ENCODE measurements at places on chromosomes 2 and 18.

DNA sequence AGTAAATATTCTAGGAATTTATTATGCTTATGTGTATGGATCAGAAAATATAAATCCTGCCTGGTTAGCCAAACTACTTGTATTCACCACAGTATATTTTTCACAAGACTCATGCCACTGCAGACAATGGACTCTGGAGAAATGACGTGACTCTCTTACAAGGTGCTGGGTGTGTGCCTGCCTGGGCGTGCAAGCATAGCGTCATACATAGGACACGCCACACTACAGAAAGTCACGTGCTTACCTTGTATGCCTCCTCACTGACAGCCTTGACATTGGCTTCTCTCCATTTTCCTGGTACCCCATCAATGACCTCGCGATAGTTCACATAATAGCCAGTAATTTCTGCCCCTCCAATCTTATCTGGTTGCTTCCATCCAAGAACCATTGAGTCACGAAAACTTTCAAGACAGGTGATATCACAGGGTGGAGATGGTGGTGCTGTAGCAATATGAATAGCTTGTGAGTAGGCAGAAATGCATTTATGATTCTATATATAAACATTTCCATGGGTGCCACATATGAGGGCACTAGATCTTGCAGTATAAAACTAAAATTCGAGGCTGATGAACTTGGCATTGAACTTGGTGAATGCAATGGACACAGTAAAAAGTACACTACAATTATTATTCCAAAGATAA is 93.2 kb downstream of the MYOM1 start:
- no peak for DNase-seq

DNA sequence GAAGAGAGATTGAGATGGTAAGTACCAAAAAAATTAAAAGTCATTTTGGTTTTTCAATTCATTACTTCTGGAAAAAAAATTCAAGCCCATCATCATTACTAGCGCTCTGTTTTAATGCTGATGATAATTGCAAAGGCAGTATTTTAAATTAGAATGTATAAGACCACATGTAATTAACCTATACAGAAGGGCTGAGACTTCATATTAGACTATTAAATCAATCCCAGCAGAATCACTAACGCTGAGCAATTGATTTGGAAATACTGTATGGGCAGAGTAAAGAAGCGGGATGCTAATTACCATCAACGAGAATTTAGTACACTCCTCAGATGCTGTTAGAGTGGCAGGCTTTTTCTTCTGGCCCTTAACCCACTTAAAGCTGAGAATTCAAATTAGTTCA is 165.0 kb downstream of the SLC4A3 start:
- DNase-seq, result no peak

- DNase-seq, result no peak
Measured at GRCh38 chr2:225787497-225787896, 388.0 kb downstream of the NYAP2 start.

DNA sequence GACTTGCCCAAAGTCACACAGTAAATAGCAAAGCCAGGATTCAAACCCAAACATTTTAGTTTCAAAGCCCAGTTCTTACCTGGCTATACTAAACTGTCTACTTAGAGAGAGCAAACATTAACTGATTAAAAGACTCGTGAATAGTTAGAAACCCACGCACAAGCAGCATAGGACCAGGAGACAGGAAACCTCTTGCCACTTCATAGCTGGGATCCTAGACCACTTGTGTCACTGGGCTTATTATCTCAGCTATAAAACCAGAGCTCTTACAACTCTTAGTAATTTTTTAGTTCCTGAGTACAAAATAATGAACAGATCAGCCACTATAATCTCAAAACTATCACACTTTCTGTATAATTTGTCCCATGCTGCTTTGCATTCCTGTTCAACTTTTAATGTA is 2.4 kb upstream of the AAK1 start:
- no peak for DNase-seq

DNA sequence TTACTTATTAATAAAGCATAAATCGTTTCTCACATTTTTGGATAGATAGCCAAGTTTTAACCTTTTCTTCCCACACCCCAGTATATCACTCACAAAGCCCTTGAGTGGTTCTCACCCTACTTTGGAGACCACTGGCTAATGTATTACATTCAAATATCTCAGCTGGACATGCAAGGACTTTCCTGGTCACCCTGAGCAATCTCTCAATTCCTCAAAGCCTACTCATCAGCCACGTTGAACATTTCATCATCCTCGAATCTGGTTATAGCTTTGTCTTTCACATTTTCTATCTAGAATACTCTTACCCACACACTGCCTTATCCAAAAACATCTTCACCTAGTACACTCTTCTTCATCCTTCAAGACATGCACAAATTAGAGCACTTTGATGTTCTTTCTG is 71.1 kb upstream of the MAPRE2 start:
- no peak for DNase-seq

DNA sequence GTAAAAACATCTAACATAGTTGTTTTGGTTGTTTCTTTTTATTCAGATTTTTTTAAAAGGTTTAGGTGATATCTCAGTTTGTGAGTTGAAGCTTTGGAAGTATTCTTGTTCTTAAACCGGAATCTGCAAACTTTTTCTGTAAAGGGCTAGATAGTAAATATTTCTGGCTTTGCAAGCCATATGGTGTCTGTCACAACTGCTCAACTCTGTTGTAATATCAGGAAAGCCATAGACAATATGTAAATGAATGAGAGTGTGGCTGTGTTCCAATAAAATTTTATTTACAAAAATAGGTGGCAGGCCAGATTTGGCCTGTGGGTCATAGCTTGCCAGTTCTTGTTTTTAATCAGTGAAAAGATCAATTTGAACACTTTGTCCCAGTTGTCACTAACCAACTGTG is 134.1 kb downstream of the CNTNAP5 start:
- no peak for DNase-seq

DNA sequence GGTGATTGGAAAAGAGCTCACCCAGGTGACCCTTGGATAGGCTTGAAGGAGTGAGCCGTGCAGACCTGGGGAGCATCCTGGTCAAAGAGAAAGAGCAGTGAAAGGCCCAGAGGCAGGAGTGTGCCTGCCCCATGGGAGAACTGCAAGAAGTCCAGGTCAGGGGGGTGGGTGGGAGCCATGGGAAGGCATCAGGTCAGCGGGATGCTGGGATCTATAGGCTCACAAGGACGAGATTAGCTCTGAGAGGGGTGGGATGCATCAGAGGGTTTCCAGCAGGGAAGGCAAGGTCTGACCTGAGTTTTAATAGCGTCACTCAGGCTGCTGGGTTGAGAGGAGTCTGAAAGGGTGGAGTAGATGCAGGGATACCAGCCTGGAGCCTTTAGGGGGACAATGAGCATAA is 158.6 kb downstream of the SMAD7 start:
- no peak for DNase-seq

GRCh38 chr2:111662771-111663470 is 221.1 kb downstream of the ANAPC1 start:
- no peak for DNase-seq

DNA sequence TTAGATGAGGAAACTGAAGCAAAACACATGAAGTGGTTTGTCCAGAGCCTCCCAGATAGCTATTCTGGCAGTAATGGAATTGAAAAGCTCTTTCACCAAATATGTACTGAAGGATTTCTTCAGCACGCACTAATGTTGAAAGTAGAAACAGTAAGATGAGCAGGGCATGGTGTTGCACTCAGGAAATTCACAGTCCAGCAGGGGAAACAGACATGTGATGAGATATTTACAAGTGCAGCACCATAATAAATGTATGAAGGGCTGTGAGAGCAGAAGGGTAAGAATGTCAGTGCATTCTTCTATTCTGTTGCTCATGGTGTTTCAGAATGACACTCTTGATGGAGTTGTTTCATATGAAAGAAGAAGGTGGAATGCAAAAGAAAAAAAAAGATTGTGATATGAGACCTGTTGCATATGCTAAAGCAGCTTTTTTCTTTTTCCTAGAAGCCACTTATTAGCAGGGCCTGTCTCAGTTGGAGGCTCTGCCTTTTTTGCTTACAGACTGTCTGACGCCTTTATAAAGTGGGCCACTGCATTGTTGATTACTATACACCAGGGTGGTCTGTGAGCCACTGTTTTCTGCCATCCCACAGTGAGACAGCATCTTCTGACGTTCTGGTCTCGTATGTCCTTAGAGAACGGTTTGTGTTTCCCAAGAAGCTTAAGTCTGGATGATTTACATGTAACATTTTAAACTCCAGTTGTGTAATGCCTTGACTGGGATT is 516.9 kb downstream of the ARHGAP15 start:
- no peak for DNase-seq

GRCh38 chr2:27489118-27489497 is 435 bp downstream of the IFT172 start:
- DNase-seq, result peak; percentile 50

DNA sequence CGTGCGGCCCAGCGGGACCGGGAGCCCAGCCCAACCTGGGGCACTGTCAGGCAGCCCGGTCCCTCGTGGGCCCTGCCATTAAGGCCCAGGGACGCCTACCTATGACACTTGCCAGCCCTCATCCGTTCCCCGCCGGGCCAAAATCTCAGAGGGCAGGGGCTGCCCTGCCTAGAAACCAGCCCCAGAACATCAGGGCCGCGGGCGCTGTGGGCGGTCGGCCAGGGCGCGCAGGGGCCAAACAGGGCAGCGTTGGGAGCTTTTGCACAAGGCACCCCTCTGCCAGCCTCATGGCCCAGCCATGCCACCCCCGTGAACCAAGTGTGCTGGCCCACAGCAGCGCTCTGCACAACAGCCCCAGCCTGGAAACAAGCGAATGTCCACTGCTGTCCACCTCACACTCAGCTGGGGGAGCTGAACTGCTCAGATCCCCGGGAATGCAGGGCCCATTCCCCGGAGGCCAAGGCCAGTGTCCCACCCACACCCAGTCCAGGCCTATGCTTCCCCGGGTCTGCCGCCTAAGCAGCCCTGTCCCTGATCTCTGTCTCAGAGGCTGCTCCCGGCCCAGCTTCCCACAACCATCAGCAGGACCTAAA is 3.5 kb upstream of the NEURL3 start:
- no peak for DNase-seq

DNA sequence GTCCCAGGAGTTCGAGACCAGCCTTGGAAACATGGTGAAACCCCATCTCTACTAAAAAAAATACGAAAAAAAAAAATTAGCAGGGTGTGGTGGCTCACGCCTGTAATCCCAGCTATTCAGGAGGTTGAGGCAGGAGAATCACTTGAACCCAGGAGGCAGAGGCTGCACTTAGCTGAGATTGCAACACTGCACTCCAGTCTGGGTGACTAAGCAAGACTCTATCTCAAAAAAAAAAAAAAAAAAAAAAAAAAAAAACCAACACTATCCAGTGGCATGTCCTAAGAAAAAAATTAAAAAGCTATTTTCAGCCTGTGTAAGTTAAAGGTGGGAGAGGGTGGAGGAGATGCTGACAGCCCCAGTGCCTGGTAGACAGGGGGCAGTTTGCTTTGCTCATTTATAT is 32.2 kb upstream of the REL start:
- DNase-seq, result no peak

DNA sequence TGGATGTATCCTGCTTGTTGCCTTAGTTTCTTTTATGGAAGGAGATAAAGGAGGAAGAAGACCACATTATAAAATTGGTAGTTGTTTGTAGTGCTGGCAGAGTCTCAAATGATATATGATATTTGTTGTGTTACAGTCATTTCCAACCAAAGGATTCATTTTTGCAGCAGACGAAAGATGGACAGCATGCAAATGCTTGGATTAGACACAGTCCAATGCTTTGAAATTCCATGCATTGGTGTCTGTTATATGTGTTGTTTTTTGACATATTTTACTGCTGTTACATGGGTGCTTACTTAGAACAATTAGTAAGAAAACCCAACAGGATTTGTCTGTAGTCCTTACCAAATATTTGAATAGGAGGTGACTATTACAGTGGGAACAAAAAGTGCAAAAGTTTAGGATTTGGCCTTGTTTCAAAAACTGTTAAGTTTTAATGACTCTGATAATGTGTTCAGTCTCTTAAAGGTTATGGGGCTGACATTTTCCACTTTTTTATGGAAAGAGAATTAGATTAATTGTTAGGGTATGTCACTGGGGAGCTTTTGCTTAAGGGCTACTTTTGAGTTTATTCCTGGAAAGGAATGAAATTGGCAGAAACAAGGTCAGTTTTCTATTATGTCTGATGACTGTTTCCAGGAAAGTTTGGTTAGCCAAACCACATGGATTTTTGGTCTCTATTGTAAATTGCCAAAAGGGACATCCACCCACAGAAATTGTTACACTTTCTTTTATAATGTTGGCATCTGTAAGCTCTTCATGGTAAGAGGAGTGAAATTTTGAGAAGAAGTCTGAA is 229.4 kb upstream of the MMADHC start:
- no peak for DNase-seq

DNA sequence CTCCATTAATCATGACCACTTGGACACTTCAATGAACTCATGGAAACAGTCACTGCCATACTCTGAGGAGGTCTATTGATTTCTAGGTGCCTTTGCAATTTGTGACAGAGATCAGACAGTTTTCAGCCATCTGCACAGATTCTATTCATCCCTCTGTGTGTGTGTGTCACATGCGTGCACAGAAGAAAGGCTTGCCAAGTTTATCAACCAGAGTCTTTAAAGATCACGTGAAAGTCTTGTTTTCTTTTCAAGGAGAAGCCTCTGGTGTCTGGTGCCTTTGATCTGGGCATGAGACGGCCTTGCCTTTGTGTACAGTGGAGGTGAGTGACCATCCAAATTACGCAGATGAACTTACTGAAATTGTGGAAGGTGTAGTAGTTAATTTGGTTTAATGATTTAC is 164.2 kb downstream of the VAPA start:
- no peak for DNase-seq

DNA sequence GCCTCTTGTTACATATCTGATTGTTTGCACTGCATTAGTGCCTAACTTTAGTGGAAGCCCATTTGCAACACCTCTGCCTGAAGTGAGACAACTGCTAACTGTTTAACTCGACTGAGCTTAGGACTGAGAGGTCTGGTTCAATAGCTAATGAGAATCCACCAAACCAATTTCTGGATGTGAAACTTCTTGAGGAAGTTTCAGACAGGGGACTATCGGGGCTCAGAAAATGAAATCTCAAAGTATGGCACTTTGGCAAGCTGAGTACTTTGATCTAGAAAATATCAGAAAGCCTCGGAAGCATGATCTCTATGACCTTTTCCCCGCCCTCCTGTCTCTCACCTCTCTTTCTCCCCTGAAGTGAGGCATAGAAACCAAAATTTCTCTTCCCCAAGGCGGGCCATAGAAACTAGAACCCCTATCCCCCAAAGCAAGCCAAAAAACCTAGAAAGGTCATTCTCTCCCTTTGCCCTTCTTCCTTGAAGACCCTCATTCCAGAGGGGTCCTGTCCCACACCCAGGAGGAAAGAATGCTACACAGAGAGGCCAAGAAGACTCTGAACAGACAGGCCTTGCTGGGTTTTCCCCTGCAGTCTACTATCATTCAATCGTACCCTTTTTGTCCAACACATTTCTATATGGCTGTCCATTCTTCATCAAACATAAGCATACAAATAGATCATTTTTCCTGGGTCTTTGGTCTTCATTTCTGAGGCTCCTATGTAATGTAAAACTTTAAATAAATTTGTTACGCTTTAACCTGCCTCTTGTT is 69.6 kb upstream of the CREB1 start:
- no peak for DNase-seq

DNA sequence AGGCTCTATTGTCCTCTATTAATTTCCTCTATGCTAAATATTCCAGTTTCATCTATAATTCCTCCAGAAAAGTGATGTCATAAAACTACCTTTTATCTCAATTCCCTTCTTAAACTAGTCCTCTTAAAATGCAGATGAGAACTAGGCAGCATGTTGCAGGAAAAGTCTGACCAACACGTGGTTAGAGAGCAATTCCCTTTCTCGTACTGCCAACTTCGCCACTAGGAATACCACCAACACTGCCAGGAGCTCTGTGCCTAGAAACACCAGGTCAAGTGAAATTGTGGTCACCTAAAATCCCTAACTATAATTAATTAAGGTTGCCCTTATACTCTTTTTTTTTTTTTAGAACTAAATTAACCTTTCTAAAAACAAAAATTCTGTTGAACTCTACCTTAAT is 127.7 kb downstream of the PPP1R1C start:
- no peak for DNase-seq

All from midbrain (tissue), 1 donor.